ENCODE measurements at places on chromosomes 4 and X.

- no peak for DNase-seq
Observed at GRCh38 chr4:82371497-82371896, 2.3 kb downstream of the HNRNPD start.

DNA sequence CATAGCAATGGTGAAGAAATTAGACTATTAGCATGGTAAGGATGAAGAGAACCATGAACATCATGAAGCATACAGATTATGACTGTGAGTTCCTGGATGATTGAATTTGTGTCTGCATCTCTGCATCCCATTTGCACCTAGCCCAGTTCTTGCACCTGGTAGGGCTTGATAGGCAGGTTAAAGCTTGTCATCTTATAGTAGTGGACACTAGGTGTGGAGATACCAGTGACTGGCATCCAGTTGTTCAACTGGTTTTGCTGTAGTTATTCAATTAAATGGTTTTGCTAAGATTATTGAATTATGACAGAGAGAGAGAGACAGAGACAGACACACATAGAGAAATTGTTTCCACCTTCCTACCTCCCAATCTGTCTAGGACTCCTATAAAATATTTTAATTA lies 5.0 kb downstream of the ADH7 start:
- DNase-seq = no peak

DNA sequence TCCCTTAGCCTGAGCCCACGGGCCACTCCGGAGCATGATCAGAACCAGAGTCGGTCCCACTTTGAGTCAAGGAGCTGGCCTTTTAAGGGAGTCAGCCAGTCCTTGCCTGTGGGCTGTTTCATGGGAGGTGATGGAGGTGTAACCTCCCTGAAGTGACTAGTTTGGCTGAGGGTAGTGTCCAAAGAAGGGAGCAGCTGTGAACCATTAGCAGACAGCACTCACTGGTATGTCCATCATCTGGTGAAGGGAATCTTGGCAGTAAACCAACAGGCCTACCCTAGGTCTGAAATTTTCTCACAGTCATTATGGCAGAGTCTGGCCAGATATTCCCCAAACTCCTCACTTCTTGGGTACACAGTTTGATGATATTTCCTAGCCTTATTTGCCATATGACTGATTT lies 12.3 kb upstream of the REPS2 start:
- DNase-seq = no peak

- no peak for DNase-seq
Observed at GRCh38 chr4:98232202-98232601, 29.0 kb upstream of the RAP1GDS1 start.

GRCh38 chrX:66200855-66201795 lies 37.1 kb downstream of the HEPH start:
- no peak for DNase-seq

DNA sequence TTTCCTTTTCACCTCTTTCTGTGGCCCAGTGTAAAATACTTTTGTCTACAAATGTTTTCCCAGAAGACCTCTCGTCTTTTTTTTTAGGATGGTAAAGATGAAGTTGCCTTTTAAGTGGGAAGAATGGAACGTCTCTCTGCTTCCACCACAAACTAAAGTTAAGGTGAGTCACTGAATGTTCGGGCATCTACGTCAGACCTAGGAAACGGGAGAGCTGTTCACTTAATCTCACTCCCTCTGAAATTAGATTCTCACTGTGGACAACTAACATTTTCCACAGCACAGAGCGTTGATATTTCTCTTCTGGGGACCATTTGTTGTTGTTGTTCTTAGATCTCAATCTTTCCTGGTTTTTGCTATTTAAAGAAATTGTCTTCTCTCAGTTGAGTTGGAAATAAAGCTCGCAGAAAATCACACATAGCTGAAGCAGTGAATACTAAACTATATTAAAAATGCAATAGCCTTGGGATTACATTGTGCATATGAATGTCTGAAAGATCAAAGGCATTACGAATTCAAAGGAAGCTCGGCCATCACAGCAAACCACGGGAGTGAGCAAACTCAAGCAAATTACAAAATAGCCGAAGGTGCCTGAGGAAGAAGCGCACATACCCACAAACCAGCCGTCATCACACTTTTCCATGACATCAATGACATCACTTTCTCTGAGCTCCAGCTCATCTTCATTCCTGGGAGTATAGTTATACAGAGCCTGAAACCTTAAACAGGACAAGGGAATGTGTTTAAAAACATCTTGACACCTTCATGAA lies 53.9 kb upstream of the PDLIM3 start:
- no peak for DNase-seq

DNA sequence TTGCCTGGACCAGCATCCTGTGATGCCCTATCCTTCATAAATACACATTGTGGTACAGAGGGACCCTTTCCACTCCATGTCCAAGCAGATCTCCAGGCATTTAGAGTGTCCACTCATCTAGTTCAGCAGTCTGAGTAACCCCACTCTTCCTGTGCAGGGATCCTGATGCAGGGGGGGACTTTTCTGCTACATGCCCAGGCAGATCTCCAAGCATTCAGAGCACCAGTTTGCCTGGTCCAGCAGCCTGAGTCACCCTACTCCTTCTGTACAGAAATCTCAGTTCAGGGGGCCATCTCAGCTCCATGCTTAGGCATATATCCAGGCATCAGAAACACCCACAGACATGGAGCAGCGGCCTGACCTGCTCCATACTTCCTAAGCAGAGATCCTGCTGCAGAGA lies 1089.8 kb downstream of the FAT4 start:
- no peak for DNase-seq

- no peak for DNase-seq
Observed at GRCh38 chr4:45082101-45082500, 355.7 kb upstream of the GNPDA2 start.

DNA sequence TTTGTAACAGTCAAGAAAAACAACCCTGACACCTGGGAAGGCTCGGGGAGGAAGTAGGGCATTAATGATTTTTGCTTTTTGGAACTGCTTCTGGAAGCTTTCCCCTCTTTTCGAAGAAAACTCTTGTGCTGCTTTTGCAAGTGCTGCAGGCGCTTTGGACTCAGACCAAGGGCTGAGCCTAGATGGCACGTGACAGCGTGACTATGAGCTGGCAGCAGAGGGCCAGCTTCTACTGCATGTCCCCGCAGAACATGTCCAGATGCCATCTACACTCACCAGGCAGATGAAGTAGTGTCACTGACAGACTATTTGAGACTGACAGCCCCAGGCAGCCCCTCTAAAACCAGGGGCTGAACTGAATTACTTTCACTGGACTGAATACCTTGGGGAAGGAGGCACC lies 6.2 kb downstream of the NR0B1 start:
- no peak for DNase-seq

- no peak for DNase-seq
Observed at GRCh38 chr4:143357161-143357845, 20.6 kb downstream of the GAB1 start.

GRCh38 chr4:24322511-24322910 lies 261.8 kb downstream of the DHX15 start:
- DNase-seq = no peak

All from stimulated activated naive CD8-positive, alpha-beta T cell treated with anti-CD3 and anti-CD28 coated beads, Interleukin-15, Interleukin-2, amounts not matched to agents 100 U/mL and 50 U/mL, for 24 hours (primary cell).